ENCODE measurements at places on chromosomes 5 and 9.

DNA sequence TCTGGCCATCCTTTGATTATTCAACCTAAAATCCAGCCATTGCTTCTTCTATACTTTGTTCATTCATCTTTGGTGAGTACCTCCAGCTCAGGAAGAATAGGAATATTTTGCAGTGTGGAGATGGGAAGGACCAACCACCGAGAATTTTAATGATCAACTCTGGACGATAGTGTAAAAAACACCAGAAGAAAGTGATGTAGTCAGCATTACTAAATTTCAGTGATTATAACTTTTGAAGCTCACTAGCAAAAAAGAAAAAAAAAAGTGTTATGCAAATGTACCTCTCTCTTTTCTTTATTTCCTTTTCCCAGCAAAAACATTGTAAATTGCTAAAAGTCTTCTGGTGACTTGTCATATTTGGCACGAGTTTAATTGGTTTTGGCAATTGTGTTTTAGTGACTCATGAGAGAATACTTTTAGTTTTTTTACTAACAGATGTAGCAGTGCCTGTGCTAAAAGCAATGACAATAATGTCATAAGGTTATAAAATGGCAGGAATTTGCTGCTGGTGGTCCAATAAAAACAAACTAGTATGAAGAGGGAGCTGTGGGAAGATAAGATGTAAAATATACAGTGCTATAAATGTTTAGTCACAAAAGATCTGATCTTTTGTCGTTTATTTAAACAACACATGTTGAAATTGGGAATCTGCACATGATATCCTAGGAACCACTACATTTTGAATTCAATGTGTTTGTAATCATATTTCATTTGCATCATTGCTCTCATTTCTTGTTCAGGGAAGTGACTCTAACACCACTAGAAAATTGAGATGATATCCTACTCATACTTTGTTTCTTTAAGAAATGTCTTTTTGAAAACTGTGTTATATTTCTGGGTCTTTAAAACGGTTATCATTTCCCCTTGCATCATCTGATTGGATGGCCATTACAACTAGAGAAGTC, 81.3 kb upstream of the ERCC6L2 start:
- H3K27ac ChIP-seq = no peak overlapping the region
- H3K27me3 ChIP-seq = no peaks in the 10 kb centered on the region
- H3K4me3 ChIP-seq = no peak overlapping the region
- H3K4me1 ChIP-seq = no peaks in the 10 kb centered on the region
- no peaks in the 10 kb centered on the region for H3K36me3 ChIP-seq
- DNase-seq = peak; percentile 59

DNA sequence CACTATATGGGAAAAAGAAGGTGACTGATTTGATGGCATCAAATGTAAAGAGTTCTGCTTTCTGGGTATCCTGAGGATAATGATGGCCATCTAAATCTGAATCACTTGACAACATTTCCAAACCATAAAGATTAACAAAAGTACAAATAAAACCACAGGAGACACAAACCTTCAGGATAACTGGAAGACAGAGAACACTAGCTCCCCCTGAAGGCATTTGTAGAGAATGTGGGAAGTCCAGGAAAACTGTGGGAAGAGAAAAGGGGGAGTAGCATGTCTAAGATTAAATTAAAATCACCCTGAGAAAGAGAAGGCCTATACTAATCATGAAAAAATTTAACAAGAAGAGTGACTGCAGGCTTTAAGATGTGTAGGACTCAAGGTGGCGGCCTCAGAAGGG, 116.2 kb downstream of the PRELID2 start:
- no peaks in the 10 kb centered on the region for H3K4me1 ChIP-seq
- no peak overlapping the region for H3K27ac ChIP-seq
- no peaks in the 10 kb centered on the region for H3K36me3 ChIP-seq
- no peak for DNase-seq

GRCh38 chr5:96347502-96348292, 85.4 kb downstream of the PCSK1 start:
- no peak for DNase-seq
- no peak overlapping the region for H3K4me3 ChIP-seq
- H3K4me1 ChIP-seq = no peaks in the 10 kb centered on the region
- no peaks in the 10 kb centered on the region for H3K36me3 ChIP-seq
- no peaks in the 10 kb centered on the region for H3K27me3 ChIP-seq

DNA sequence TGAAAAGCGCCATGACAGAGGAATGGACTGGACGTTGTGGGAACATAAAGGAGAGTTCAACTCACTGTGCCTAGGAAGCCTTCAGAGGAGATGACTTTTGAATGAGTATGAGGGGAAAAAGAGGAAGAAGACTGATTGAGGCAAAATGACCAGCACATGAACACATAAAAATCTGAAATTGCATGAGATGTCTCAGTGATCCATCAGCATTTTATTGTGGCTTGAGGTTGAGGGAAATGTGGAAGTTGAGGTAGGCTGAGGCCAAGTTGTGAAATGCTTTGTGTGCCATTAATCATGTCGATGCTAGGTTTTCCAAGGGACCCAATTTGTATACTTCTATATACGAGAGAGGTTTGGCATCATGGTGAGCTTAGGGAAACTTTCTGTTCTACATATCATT, 140.9 kb upstream of the TLX3 start:
- H3K27ac ChIP-seq = no peak overlapping the region
- H3K27me3 ChIP-seq = no peaks in the 10 kb centered on the region
- H3K4me1 ChIP-seq = no peaks in the 10 kb centered on the region
- H3K36me3 ChIP-seq = no peaks in the 10 kb centered on the region
- H3K4me3 ChIP-seq = no peak overlapping the region

GRCh38 chr9:32180597-32180996, 203.8 kb upstream of the ACO1 start:
- H3K4me1 ChIP-seq = no peaks in the 10 kb centered on the region
- H3K36me3 ChIP-seq = no peaks in the 10 kb centered on the region
- H3K27ac ChIP-seq = no peak overlapping the region

DNA sequence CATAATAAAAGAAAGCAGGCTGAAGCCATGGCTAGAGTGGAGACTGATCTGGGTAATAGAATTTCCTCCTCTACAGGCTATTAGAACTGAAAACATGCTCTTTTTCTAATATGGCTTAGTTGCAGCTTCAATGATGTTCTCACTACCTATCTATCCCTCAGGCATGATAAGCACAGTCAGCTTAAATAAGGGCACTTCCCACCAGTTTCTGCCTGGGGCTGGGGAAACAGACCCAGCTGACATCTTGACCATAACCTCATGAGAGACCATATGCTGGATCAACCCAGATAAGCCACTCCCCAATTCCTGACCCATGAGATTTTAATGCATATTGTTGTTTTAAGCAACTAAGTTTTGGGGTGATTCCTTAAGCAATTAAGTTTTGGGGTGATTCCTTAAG, 81.2 kb downstream of the ZNF366 start:
- H3K4me3 ChIP-seq = no peak overlapping the region
- H3K27me3 ChIP-seq = no peaks in the 10 kb centered on the region
- H3K27ac ChIP-seq = no peak overlapping the region
- no peak for DNase-seq
- H3K36me3 ChIP-seq = no peaks in the 10 kb centered on the region

DNA sequence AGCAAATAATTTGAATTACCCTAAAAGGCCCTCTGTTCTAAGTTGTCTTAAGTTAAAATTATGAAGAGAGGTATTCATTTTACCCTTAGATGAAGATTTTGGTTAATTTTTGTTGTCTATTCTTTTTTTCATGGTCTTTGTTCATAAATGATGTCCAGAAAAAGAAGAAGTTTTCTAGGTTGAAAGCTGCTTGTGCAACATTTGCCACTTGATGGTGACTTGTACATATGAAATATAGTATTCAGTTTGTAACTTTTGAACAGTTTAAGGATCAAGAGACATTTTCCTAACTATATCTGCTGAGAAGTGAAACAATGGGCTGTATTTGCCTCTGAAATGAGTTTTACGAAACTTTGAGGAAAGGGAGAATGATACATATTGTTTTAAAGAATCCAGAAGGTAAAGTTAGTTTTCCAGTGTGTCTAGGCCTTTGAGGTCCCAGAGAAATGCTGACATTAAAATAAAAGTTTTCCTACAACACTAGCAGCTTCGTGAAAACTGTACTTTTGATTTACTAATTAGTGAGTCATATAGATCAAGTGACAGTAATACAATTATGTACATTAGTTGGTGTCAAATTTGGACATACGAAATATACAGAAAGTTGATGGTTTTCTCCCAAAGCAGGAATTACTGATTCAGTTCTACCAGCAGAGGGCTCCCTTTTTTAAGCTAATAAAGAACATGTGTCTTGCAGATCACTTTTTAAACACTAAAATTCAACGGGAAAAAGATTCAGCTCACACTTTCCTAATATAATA, 70.5 kb downstream of the PIK3R1 start:
- H3K4me1 ChIP-seq = peaks cover 71% of the 10 kb centered on the region
- no peaks in the 10 kb centered on the region for H3K27me3 ChIP-seq
- no peak overlapping the region for H3K27ac ChIP-seq
- H3K36me3 ChIP-seq = peaks cover 7% of the 10 kb centered on the region

- no peaks in the 10 kb centered on the region for H3K36me3 ChIP-seq
- no peak overlapping the region for H3K27ac ChIP-seq
- H3K4me3 ChIP-seq = no peak overlapping the region
- no peak for DNase-seq
- no peaks in the 10 kb centered on the region for H3K27me3 ChIP-seq
- H3K4me1 ChIP-seq = peaks cover 4% of the 10 kb centered on the region
These were observed 485.1 kb downstream of the CSNK1G3 start for GRCh38 chr5:123997064-123997461.

GRCh38 chr9:70220216-70220615, 38.6 kb upstream of the SMC5 start:
- no peaks in the 10 kb centered on the region for H3K36me3 ChIP-seq
- H3K27me3 ChIP-seq = no peaks in the 10 kb centered on the region
- H3K4me1 ChIP-seq = no peaks in the 10 kb centered on the region

GRCh38 chr9:134407121-134407779, 81.0 kb downstream of the RXRA start:
- H3K27me3 ChIP-seq = no peaks in the 10 kb centered on the region
- H3K4me1 ChIP-seq = peaks cover 100% of the 10 kb centered on the region
- peak overlapping the region; percentile 20 for H3K4me3 ChIP-seq
- peaks cover 25% of the 10 kb centered on the region for H3K36me3 ChIP-seq

DNA sequence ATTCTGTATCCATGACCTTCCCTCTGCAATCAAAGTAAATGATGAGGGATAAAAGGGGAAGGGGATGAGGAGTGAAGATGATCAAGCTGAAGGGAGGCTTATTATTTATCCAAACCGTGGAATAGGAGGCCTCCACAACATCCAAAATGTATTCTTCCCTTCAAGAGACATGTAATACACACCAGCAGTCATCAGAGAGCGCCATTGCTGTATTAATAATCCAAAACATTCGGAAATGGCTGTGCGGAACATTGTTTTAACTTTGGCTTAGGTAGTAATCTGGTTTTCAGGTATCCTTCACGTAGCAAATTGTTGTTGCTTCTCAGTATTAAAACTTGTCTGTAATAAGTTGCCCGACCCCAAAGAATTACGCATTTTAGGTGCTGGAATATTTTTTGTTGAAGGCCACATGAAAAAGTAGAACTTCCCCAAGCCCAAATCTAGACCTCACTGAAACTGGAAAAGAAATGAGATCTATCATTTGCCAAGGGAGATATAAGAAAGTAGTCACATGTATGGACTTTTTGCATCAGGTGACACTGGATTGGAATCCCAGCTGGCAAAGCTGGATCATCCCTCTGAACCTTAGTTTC, 2.6 kb upstream of the BOD1 start:
- peaks cover 17% of the 10 kb centered on the region for H3K4me1 ChIP-seq
- no peak overlapping the region for H3K4me3 ChIP-seq
- no peaks in the 10 kb centered on the region for H3K36me3 ChIP-seq
- H3K27ac ChIP-seq = peak overlapping the region; percentile 11

DNA sequence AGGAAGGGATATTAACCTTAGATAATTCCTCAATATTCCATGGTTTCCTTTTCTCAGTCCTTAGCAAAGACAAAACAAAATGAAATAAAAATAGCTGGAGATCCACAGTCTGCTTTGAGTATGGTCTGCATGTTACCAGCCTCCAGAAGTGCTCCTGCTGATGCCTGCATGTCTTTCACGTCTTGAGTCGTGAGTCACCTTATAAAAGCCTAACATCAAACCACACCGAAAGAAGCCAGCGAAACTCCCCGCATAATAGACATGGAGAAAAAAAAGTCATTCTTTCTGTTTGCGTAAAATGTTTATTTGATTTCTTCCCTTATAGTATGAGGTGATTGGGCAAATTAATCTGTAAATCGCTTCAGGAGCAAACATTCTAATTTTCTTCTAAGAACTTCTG, 380.5 kb downstream of the SLCO4C1 start:
- no peak overlapping the region for H3K27ac ChIP-seq
- H3K36me3 ChIP-seq = no peaks in the 10 kb centered on the region
- H3K27me3 ChIP-seq = no peaks in the 10 kb centered on the region

DNA sequence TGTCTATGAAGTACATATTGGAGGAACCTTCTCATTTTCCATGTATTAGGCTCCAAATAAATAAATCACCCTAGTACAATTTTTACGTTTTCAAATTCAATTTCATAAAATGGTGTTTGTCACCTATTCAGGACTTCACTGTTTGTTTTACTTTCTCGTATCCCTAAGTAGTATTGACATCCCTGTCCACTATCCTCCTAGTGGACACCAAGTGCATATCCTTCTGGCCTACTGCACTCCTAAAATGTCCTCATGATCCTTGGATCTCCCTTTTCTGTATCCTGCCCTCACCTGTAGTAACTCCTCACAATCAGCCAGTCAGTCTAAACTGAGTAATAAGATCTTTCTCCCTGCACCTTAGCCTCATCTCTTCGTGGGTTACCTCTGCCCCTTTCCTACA, 539.9 kb downstream of the DMRTA1 start:
- no peak overlapping the region for H3K4me3 ChIP-seq
- no peak for DNase-seq
- no peaks in the 10 kb centered on the region for H3K36me3 ChIP-seq
- no peak overlapping the region for H3K27ac ChIP-seq

DNA sequence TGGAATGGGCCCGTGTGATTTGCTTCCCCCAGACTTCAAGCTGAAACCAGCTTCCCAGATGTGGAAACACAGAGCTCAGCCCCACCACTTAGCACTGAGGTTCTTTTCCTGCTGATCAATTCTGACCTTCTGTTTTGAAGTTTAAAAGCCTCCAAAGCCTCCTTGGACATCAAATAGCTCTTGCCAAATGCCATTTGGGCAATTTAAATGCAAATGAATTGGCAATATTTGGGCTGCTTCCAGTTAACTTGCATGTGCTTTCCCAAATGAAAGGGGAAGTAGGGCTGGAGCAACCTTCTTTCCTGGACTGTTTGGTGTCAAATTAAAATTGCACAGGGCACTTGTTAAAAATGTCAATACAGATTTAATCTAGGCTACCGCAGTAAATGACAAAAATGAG, 710.5 kb downstream of the TLR4 start:
- no peak overlapping the region for H3K4me3 ChIP-seq
- no peak for DNase-seq
- H3K4me1 ChIP-seq = no peaks in the 10 kb centered on the region
- H3K27me3 ChIP-seq = no peaks in the 10 kb centered on the region
- no peaks in the 10 kb centered on the region for H3K36me3 ChIP-seq

- no peak for DNase-seq
- no peak overlapping the region for H3K4me3 ChIP-seq
- no peaks in the 10 kb centered on the region for H3K27me3 ChIP-seq
- no peak overlapping the region for H3K27ac ChIP-seq
- H3K36me3 ChIP-seq = peaks cover 37% of the 10 kb centered on the region
These were observed 46.6 kb downstream of the PPIP5K2 start for GRCh38 chr5:103166706-103167105.

- no peaks in the 10 kb centered on the region for H3K27me3 ChIP-seq
- H3K4me1 ChIP-seq = no peaks in the 10 kb centered on the region
- no peak overlapping the region for H3K27ac ChIP-seq
- no peak overlapping the region for H3K4me3 ChIP-seq
These were observed 218.6 kb downstream of the MAN2A1 start for GRCh38 chr5:109908366-109908765.

- no peak for DNase-seq
- no peak overlapping the region for H3K27ac ChIP-seq
- H3K4me1 ChIP-seq = no peaks in the 10 kb centered on the region
- no peaks in the 10 kb centered on the region for H3K27me3 ChIP-seq
These were observed 24.8 kb downstream of the GKAP1 start for GRCh38 chr9:83792746-83793145.
